Natural killer cell (primary cell): ENCODE measurements at places on chromosomes 2 and 18. TPM values are rescaled to one million over a fixed set of nuclear protein-coding genes. Genes with fewer than 3 reads are reported as not detected.

RGPD4 gene
- not detected for total RNA-seq

CD28 gene
- 3.5 TPM for total RNA-seq

PFN4 gene
- not detected for total RNA-seq

DHRS9 gene
- total RNA-seq, result not detected

BOLL gene
- total RNA-seq, result not detected

OSGEPL1 gene
- total RNA-seq, result 10.2 TPM

CFAP53 gene
- total RNA-seq, result 0.24 TPM

DNA sequence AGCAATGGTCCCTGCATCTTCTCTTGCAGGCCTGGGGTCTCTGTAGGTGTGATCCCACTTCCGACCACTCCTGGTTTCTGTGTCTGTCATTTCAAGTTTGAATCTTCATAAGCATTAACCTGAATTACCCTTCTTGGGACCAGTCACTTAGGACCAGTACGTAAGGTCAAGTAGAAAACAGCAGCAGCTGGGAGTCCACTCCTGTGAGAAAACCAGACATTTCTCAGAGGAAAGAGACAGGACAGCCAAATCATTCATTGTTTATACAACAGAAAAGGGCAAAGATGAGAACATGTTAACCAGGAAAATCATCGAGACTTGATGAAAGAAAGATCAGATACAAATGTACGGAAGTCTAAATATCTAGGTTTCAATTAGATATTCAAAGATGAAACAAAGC is 163.0 kb downstream of the MREG start:
- DNase-seq, result no peak

DNA sequence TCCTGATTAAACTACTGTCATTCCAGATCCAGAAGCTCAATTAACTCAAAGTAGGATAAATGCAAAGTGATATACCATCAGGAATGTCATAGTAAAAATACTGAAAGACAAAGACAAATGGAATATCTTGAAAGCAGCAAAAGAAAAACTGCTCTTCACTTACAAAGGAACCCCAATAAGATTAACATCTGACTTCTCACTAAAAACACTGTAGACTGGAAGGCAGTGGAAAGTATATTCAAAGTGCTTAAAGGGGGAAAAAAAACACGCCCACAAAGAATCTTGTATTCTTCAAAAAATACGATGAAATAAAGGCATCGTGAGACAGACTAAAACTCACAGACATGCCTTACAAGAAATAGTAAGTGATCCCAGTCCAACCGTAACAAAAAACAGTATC is 195.7 kb downstream of the DOK6 start:
- DNase-seq, result no peak

DNA sequence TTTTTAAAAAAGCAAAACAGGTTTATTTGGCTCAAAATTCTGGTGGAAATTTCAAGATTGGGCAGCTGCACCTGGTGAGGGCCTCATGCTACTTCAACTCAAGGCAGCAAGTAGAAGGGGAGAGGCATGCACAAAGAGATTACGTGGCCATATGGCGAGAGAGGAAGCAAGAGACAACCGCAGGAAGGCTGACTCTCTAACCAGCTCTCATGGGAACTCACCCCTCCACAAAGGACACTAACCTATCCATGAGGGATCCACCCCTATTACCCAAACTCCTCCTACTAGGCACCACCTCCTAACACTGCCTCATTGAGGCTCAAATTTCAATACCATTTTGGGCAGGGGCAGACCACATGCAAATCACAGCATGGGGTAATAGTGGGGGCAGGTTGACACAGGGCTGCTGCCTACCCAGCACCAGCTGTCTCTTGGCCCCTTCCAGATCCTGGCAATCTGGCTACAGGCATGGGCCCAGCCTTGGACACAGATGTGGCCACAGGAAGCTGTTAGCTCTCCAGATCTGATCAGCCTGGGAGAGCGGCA is 2.0 kb upstream of the CAPN10 start:
- no peak for DNase-seq

DNA sequence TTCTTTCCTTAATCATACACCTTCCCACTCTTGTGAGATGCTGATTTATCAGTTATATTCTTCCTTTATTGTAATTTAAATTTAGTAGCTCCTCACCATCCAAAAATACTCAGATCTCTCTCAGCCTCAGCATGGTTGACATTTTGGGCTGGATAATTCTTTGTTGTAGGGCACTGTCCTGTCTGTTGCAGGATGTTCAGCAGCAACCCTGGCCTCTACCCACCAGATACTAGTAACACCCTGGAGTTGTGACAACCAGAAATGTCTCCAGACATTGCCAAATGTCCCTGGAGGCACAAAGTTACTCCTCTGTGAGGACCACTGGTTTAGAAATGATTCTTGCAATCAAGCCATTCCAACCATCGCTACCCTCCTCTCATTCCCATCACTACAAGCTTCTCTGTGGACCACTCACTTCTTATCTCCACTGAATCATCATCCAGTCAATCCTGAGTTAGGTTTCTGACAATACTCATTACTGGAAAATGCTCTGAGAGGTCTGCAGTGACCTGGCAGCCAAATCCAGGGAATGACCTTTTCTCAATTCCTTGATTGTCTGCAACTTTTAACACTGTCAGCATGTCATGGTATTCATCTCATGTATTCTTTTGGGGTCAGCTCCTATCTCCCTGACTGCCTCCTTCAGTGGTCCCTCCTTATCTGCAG is 43.3 kb downstream of the OSBPL6 start:
- DNase-seq, result no peak

DNA sequence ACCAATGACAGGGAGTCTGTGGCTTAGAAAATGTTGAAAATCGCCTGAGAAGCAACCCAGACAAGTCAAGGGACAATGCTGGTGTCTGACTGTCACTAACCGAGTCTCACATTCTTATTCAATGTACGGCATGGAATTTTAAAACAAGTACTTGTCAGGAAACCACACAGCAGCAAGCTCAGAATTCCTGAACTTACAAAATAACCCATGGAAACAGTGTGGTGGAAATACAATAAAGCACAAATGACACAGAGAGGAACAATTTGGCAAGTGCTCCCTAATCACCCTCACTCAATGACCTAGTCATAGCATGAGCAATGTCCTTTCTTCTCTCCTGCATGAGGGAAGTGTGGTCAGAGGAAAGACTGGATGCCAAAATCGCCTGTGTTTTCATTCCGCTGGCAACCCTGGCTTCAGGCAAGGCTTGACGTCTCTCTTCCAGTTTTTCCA is 154.0 kb downstream of the SATB2 start:
- no peak for DNase-seq

DNA sequence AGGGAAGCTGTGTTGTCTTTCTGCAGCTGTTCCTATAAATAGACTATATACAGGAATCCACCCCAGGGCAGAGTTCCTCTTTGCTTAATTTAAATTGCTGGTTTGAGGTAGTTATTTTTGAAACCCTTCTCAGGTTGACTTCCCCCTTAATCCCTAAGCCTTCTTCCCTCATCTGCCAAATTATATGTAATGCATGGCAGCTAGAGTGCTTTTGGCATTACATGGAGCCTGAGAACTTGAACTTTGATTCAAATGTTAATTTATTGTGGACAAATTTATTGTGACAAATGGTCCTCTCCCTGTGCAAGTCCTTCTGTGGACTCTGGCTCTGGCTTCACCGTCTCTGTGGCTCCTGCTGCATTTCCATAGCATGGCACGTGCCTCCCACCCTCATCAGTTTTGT is 29.2 kb downstream of the MYO1B start:
- DNase-seq, result no peak

GRCh38 chr2:128451084-128452023 is 132.7 kb upstream of the HS6ST1 start:
- DNase-seq, result no peak

- DNase-seq, result no peak
These were observed 666.4 kb upstream of the ZEB2 start for GRCh38 chr2:145186303-145186702.

- no peak for DNase-seq
These were observed 23.6 kb upstream of the GMCL1 start for GRCh38 chr2:69805887-69806286.

GRCh38 chr2:221488136-221488807 is 83.8 kb downstream of the EPHA4 start:
- no peak for DNase-seq

DNA sequence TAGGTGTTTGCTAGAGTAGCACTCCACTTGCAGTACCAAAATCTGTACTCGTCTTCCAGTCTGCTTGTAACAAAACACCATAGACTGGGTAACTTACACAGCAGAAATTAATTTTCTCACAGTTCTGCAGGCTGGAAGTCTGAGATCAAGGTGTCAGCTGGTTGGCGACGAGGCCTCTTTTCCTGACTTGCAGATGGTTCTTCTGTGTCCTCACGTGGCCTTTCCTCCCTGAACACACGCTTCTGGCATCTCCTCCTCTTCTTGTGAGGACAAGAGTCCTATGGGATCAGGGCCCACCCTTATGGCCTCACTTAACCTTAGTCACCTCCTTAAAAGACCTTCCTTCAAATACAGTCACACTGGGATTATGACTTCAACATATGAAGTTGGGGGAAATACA is 493.5 kb upstream of the MYT1L start:
- no peak for DNase-seq

- no peak for DNase-seq
These were observed 198.4 kb downstream of the NEDD4L start for GRCh38 chr18:58242435-58242834.

GRCh38 chr2:215878476-215879063 is 134.8 kb downstream of the MREG start:
- no peak for DNase-seq

DNA sequence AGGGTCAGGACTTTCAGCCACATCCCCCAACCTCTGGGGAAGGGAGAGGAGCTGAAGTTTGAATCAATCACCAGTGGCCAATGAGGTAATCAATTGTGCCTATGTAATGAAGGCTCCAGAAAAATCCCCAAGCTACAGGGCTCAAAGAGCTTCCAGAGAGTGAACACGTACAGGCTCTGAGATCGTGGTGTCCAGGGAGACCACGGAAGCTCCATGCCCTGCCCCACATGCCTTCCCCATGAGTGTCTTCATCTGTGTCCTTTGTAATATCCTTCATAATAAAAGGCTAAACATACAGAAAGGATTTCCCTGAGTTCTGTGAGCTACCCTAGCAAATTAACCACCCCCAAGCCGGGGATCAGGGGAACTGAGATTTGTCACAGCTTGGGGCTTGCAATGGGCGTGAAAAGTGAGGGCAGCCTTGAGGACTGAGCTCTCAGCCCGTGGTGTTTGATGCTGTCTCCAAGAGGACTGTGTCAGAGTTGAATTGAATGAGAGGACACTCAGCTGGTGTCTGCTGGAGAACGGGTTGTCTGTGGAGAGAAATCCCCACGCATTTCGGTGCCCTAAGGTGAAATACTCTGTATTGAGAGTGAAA is 25.5 kb upstream of the TUBB6 start:
- no peak for DNase-seq

DNA sequence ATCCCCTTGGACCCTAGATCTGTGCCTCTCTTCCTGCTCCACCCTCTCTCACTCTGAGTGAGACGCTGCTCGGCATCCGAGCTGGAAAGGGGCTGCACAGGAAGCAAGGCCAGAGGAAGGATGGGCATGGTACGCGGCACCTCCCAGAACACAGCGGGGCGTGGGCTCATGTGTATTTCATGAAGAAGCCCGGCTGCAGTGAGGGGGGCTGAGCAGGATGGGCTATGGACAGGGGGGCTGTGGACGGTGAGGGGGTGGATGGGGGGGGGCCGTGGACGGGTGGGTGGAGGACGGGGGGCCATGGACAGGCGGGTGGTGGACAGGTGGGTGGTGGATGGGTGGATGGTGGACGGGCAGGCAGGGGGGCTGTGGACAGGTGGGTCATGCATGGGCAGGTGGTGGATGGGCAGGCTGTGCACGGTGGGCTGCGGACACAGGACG is 28.5 kb downstream of the SLC66A2 start:
- no peak for DNase-seq

GRCh38 chr2:30030361-30030760 is 109.0 kb upstream of the ALK start:
- no peak for DNase-seq
